Activated CD4-positive, alpha-beta T cell treated with anti-CD3 and anti-CD28 coated beads, Interleukin-2, amount 50 U/mL, for 1 hour (primary cell): ENCODE measurements at places on chromosomes 16 and 17.

DNA sequence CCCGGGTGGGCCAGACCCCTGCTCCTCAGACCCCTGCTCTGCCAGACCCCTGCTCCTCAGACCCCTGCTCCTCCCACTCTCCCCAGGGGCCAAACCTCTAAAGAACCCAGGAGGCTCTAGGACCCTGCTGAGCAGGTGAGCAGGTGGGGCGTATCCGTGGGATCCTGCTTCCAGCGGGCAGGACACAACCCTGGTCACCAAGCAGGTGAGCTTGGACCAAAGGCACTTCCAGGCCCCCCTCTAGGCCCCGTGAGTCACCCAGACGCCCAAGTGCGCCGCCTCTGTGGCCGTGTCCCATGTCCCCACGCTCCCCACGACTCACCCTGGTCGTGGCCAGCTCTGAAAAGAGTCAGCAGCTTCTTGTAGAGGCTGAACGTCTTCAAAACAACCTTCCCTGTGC lies 5.0 kb downstream of the CYBC1 start:
- DNase-seq = no peak

GRCh38 chr16:47493381-47494337 lies 32.5 kb downstream of the PHKB start:
- no peak for DNase-seq

- no peak for DNase-seq
Measured at GRCh38 chr16:11684231-11685025, 16.2 kb downstream of the SNN start.

DNA sequence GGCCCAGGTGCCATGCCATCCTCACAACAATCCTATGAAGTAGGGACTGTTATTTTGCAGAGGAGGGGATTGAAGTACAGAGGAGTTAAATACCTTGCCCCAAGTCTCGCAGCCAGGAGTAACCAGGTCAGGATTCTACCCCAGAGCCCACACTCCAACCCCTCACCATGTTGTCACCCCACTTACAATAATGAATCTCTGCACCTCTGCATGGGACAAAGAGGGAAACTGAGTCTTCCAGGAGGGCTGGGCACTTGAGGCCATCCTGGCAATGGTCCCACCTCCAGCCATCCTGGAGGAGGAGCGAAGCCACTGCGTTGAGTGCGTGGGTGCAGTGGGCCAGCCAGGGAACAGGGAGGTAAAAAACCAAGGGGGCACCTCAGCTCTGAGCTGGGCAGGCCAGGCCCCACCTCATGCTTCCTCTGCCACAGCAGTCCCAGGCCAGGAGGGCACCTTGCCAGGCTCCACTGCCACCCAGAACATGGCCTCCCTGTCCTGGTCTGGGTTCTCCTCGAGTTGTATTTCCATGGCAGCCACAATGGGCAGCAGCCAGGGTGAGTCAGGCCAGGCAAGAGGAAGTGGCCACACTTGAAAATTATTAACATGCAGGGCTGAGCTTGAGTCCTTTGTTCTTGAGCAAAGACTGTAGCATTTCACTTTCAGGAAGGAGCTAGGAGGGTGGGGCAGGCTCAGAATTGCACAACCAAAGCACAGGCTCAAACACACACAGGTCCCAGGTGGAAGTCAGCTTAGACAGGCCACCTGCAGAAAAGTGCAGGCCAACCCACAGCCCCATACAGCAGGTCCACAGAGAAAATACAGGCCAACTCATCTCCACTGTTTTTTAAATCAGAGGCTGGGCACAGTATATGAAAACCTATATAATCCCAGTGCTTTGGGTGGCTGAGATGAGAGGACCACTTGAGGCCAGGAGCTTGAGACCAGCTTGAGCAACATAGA lies 52.1 kb downstream of the CUEDC1 start:
- DNase-seq = no peak

DNA sequence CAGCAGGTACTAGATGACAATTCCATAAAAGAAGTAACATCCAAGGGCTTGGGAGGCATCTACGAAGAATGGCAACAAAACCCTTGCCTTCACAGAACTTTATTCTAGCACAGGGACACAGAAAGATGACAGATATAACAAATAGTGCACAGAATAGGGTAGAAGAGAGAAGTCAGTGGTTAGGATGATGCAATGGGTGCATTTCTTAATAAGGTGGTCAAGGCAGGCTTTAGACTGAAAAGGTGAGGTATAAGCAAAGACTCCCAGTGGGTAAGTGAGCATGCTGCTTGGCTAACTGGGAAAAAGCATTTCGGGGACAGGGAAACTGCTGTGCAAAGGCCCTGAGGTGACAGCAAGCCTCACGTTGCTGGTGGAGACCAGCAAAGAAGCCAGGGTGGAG lies 175.9 kb downstream of the XYLT1 start:
- DNase-seq = no peak

DNA sequence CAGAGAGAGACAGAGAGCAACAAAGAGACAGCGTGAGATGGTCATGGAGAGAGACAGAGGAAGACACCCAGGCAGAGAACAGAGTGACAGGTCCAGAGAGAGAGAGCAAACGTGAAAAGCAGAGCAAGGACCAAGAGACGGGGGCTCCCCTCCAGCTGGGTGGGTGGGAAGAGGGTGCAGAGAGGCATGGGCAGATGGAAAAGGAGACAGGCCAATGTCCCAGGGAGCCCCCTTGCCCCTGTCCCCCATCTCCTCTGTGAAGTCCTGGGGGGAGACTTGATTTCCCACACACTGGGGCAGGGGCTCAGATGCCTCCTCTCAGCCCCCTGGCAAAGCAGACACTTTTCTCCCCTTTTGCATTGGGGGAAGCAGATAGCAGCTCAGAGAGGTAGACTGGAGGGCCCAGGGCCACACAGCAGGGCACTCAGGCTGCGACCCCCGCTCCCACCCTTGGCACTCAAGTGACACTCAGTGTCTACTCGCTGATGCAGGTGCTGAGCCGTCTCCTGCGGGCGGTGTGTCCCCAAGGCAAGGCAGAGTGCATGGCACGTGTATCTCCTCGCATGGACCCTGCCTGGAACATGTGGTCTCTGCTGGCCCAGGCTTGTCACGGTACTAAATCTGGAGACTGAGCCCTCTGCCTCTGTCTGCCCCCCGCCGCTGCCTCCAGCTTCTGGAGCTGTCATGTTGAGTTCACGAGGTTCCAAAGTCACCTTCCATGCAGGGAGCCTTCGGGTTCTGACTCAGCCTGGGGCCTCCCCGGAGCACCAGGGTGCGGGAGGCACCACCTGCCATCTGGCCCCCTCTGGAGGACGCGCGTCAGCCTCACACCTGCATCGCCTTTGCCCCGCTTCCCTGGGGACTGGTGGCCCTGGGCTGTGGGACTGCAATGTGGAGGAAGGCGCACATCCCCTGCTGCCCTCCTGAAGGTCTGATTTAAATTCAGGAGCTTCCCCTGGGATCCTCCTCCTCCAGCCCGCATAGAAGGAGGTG lies 215.9 kb upstream of the GSE1 start:
- no peak for DNase-seq

- DNase-seq = peak; percentile 55
Measured at GRCh38 chr17:78645421-78646295, 68.5 kb upstream of the DNAH17 start.

GRCh38 chr17:32488177-32488542 lies 1.4 kb downstream of the CDK5R1 start:
- no peak for DNase-seq

GRCh38 chr17:77196251-77196650 lies 55.5 kb downstream of the SEC14L1 start:
- DNase-seq = no peak

GRCh38 chr16:89360760-89361435 lies 129.5 kb downstream of the ANKRD11 start:
- peak; percentile 68 for DNase-seq

DNA sequence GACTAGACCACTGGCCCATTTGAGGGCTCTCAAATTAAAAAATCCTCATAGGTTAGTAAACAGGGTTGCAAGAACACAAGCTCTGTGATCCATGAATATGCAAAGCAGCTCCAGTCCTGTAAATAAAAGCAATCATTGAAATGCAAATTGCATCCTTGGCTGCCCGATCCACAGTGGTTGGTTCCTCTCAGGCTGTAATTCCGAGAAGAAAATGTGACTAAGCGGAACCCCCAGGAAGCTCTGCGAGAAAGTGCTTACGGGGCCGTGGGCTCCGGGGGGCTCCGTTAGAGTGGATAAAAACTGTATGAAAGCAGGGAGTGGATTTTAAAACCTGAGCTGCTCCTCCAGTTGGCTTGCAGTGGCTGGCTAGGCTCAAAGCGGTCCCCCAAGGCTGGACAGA lies 2.5 kb downstream of the GPRC5B start:
- no peak for DNase-seq

DNA sequence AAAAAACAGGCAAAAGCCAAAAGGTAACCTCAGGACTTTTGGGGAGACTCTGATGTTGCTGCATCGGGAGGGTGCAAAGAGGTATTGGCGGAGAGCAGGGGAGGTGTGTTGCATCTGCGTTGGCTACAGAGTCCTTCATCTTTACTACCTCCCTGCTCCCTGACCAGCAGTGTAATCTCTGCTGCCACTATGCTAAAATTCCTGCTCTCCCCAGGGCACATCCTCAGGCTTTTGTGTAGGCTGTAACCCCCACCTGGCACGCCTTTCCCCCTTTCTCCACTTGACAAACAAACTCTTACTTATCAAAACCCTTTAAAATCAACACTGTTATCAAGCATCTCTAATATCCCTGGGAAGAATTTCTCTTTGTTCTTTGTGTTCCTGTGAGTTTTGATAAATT lies 435.3 kb downstream of the HAPSTR1 start:
- no peak for DNase-seq

DNA sequence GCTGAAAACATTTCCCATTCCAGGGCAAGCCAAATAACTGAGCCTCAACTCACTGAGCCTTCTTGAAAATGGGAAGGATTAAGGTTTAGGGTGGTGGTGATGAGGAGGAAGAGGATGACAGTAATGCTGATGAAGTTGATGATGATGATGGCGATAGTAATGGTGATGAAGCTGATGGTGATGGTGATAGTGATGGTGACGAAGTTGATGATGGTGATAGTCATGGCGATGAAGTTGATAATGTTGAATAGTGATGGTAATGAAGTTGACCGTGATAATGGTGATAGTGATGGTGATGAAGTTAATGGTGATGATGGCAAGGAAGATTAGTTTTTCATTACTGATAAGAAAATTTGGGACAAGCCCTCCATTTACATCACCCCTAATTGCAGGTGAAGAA lies 285.8 kb upstream of the DYNLRB2 start:
- DNase-seq = no peak

GRCh38 chr17:31674305-31674704 lies 184.7 kb downstream of the COPRS start:
- no peak for DNase-seq

DNA sequence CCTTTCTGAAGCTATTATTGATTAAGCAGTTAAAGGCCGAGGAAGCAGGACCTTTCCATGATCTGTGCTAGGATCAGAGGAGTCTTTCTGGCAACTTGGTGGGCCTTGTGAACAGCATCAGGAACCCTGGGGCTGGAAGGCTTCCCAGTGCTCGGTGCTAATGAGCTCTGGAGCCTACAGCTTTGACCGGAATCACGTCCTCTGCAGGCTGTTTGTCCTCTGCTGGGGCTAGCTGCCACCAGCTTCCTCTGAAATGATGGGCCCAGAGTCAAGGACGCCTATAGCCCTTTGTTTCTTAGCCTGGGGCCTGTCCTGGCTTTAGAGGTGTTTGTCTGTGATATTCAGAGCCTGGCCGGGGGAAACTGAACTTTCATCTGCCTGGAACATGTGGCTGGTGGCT lies 111.6 kb downstream of the SHISA9 start:
- no peak for DNase-seq

GRCh38 chr16:68737046-68737729 lies at the start of gene CDH1:
TSS of gene CDH1 (plus strand) at chr16:68737292. CDS start at chr16:68737416, 124 bp downstream.
- peak; percentile 20 for DNase-seq

DNA sequence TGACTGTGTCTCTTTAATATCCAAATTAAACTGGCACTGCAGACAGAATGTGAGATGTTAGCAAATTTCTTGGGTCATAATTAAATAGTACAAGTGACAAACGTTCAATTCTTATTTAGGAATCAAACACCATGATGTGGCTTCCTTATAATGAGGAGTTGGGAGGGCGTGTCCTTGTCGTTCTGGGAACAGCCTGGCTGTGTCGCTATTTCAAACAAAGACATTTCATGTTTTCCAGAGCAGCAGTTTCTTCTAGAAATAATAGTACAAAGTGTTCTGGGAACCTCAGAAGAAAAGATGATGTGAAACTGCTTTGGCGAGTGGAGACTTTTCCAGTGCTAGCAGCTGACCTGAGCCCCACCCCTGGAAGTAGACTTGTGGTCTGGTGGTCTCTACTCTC lies 301.7 kb upstream of the N4BP1 start:
- no peak for DNase-seq

DNA sequence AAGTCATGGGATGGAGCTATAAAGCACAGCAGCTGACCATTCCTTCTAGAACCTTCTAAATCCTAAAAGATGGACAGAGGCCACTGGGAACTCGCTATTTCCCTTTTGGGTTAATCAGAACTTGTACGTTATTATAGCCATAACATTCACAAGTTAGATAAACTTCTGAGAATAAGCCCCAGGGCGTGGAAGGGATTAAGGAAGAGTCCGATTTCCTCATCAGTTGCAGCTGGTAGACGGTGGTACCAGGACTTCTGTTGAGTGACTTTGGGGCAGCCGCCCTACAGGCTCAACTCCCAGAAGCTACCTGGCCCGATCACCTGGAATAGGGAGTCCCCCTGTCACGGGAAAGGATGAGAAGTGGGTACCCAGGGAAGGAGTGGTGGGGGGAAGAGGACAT lies 370.1 kb upstream of the ZFHX3 start:
- DNase-seq = no peak

- DNase-seq = no peak
Measured at GRCh38 chr16:17173281-17173680, 297.5 kb downstream of the XYLT1 start.

DNA sequence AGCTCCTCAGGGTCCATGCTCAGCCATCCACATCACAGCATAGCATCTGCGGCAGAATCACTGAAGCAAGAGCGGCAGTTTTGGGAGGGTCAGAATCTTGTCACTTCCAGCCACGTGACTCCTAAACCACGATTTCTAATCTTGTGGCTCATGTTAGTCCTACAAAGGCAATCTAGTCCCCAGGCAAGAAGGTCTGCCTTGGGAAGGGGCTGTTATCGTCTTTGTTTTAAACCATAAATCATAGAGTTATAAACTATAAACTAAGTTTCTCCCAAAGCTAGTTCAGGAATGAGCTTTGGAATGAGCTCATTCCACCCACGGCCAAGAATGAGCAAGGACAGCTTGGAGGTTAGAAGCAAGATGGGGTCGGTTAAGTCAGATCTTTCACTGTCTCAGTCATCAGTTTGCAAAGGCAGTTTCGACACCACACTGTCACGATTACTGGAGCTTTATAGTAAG lies 20.8 kb upstream of the DNAH17 start:
- DNase-seq = no peak

GRCh38 chr17:56903560-56903959 lies 10.3 kb downstream of the TRIM25 start:
- DNase-seq = no peak

GRCh38 chr17:71519285-71519684 lies 601.5 kb upstream of the SOX9 start:
- DNase-seq = no peak

- no peak for DNase-seq
Measured at GRCh38 chr16:11149011-11149616, 106.9 kb downstream of the SOCS1 start.

DNA sequence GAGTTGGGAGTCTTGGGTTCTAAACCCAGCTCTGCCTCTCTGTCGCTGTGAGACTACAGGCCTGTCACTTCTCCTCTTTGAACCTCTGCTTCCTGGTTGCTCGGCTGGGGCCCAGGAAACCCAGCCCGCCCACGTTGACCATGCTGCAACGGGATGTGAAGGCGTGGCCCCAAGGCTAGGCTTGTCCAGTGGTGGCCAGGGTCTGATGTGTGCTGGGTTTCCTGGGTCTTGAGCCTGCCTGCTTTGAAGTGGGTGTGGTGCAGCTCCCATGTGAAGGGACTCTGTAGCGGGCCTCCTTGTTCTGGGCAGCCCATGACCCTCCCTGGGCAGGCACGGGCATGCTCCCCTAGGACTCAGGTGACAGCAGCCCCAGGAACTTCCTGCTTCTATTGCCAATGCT lies 82.3 kb downstream of the SDR42E1 start:
- peak; percentile 2 for DNase-seq
